ENCODE measurements at places on chromosomes 11 and 22. TPM values are rescaled to one million over a fixed set of nuclear protein-coding genes. Genes with fewer than 3 reads are reported as not detected.

DNA sequence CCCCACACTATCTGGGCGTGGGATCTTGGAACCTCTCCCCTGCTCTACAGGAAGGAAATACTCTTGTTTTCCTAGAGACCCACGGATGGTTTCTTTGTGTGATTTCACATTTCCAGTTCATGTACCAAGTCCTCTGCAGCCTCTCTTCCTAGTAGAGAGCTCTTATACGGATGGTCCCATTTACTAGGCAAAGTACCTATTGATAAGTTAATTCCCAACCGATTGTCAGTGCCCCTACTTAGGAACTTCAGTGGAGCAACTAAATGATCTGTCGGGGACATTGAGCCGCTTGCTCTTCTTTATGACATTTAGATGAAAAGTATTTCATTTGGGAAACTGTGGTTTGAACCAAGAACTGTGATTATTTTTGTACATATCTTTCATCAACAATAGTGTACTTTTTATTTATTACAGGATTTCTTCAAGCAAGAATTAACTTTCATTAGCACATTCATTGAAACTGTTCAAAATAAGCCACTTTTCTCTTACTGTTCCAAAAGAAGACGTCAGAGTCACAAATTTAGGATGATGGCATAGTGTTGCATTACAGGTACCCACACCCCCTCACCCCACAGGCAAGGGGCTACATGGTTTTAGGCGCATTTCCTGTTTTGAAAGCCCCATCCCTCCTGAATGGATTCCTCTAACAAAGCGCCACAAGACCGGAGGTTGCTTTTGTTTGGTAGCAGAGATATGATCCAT is 34.2 kb downstream of the ELMOD1 start:
- no peak for DNase-seq

- no peak for DNase-seq
Measured at GRCh38 chr11:34509336-34509876, 4.2 kb downstream of the ELF5 start.

GRCh38 chr11:19766810-19767209 is 54.2 kb downstream of the NAV2 start:
- peak; percentile 77 for DNase-seq

DNA sequence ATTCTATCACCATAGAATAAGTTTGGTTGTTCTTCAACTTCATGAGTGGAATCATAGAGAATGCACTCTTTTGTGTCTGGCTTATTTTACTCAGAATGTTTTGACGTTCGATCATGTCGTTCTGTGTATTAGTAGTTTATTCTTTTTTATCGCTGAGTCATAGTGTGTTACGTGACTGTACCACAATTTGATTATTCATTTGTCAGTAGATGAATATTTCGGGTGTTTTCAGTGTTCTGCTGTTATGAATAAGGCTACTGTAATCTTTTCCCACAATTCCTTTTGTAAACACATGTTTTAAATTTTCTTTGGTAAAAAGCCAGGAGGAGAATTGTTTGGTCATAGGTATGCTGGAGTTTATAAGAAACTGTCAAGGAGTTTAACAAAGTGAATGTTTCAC is 279.9 kb upstream of the B3GAT1 start:
- DNase-seq, result no peak

DNA sequence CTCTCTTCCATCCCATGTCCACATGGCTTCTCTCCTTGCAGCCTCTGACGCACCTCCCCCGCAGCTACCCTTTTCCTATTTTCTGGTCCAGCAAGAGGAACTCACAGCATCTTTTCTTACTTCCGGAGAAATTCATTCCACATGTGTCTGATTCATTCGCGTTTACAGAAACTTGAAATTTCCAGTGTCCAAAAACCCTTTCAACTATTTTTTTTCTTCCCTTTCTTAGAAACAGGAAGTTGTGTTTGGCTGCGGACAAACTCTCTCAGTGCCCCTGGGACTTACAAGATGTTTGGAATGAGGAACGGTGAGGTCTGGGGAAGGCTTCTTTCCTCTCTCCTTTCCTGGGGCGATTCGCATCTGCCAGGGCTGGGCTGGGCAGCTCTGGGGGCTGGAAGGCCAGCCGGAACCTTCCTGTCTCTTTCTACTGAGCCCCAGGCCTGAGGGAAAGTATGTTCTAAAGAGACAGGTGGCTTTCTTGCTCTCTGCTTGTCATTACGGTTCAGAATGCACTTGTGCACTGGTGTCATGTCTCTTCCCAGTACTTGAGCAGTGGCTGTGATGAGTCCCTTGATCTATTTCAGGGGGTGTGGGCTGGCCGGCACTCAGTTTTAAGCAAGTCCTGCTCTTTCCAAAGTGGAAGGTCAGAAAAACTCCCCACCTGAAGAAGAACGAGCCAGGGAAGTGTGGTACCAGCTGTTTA is 27.5 kb downstream of the ADAMTS8 start:
- peak; percentile 63 for DNase-seq

GRCh38 chr22:34334893-34335292 is 414.6 kb upstream of the LARGE1 start:
- no peak for DNase-seq

DNA sequence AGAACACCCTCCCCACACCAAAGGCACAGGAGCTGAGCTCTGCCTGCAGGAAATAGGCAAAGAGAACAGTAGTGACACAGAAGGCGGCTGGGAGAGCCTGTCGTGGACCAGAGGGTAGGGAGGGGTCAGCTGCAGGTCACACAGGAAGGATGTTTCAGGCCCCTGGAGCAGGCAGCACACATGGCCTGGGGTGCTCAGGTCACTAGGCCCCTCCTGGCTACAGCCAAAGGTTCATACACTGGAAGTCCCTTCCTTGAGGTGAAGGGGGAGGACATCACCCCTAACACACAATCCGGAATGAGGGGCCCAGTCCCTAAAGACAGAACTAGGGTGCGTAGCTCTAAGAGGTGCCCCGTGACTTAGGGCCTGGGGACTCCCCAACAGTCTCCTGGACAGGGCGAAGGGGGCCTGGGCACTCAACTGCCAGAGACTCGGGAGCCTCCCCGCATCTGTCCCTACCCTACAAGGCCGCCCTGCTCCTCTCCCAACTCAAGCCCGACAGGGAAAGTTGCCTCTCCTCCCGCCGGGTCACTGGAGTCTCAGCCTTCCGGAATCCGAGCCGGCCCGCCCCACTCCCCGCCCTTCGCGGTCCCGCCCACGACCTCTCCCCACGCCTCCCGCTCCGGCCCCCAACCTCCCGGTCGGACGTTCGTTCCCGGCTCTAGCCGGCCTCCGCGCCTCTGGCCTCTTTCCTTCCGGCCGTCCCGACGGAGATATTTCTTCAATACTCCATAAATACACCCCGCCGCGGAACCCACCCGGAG is at the start of gene CYB5R2:
CYB5R2 (minus strand) TSS at position 541 of the 764 bp plus-strand sequence. CDS start 675 bp downstream, outside the sequence.
- DNase-seq, result peak; percentile 78

Gene TMPRSS5
- total RNA-seq, result not detected

GRCh38 chr11:74839446-74839845 is 90.8 kb downstream of the RNF169 start:
- no peak for DNase-seq

GRCh38 chr11:45332276-45332934 is 46.3 kb upstream of the SYT13 start:
- DNase-seq, result peak; percentile 12

- DNase-seq, result no peak
Measured at GRCh38 chr22:46350121-46350520, 14.6 kb downstream of the TRMU start.

Gene KRTAP5-11
- total RNA-seq, result not detected

DNA sequence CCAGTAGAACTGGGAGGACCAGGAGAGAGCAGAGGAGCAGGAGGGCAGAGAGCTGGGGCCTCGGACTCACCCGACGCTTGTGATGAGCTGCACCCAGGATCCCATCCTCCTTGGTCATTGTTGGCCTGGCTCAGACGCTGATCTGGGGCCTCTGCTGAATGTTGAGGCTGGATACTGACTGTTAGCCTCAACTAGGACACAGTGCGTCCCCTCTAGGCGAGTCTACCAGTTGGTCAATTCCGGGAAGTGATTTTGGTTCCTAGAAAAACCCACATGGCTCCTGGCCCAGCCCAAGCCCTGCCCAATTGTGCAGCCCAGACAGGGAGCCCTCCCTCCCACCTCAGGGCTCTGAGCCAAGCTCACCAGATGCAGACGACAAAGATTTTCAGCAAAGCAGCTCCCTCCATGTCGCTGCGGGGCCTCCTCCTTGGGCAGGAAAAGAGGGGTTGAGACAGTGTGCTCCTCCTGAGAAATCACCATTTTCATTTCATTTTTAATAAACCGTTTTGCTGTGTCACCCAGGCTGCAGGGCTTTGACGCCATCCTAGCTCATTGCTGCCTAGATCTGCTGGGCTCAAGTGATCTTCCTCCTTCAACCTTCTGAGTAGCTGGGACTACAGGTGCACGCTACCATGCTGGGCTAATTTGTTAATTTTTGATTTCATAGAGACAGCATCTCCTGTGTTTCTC is at the start of gene APOL4:
APOL4 (minus strand) TSS at position 180 of the 690 bp plus-strand sequence; CDS start at position 105, 75 bp downstream.
- DNase-seq, result no peak

Gene APOBEC3F
- not detected for total RNA-seq

DNA sequence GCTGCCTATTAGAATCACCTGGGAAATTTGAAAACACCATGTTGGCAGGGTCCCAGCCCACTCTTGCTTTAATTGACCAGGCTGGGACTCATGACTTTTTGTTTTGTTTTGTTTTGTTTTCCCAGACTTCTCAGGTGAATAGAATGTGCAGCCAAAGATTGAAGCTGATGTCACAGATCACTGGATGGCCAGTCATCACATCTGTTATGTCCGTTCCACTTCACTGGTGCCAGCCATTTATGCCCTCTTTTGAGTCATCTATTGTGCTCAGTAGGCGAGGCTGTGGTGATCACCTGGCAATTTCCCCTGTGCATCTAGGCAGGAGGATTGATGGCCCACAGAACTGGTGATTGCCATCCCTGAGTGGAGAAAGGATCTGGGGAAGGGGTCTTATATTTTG is 297.3 kb downstream of the INSC start:
- DNase-seq, result no peak

- no peak for DNase-seq
Measured at GRCh38 chr11:111714522-111714921, 51.7 kb downstream of the PPP2R1B start.

Gene PLEKHB1
- total RNA-seq, result not detected

Gene CSRP3
- total RNA-seq, result not detected

Gene ELFN2
- 0.07 TPM for total RNA-seq

Gene CBLIF
- total RNA-seq, result not detected

Gene NECTIN1
- 5.3 TPM for total RNA-seq

GRCh38 chr11:2267851-2268728 is 2.3 kb downstream of the ASCL2 start:
- no peak for DNase-seq

GRCh38 chr11:30364139-30364836 is 41.4 kb downstream of the ARL14EP start:
- no peak for DNase-seq

Gene C11orf87
- total RNA-seq, result not detected

Gene PHF21B
- not detected for total RNA-seq

Gene TPBGL
- not detected for total RNA-seq

GRCh38 chr11:113521737-113522517 is 46.7 kb upstream of the DRD2 start:
- DNase-seq, result peak; percentile 78

Gene CHRDL2
- not detected for total RNA-seq

- no peak for DNase-seq
Measured at GRCh38 chr11:19467904-19468303, 227.2 kb upstream of the E2F8 start.

Gene CD3E
- not detected for total RNA-seq

- DNase-seq, result peak; percentile 65
Measured at GRCh38 chr11:66579017-66579606, 10.7 kb upstream of the CTSF start.

DNA sequence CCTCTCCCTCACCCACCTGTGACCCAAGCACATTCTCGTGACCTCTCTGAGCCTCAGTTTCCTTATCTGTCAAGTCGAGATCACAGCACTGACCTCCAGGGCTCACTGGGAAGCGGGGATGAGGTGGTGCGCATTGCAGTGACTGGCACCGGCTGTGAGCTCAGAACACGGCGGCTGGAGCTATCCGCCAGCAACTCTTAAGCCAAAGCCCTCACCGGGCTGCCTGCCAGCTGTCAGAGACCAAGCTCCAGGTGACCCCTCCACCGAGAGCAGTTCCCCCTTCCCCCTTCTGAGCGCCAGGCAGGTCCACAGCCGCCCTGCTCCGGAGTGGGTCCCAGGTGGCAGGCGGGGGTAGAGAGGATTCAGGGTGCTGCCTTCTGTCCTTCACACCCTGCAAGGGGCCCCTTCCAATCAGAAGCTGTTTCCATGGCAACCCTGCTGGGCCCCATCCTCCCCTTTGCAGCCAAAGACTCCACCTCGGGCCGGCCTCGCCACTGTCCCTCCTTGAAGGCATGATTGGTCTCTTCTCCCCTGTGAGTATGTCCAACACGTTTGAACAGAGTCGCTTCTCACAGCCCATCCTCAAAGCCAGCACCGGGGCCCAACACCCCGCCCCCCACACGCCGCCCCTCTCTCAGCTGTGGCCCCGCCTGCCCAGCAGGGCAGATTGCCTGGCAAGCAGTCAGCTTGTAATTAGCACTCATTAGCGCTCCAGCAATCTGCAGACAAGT is 98.7 kb downstream of the WNT7B start:
- no peak for DNase-seq

GRCh38 chr11:69213316-69213715 is 57.6 kb downstream of the SMIM38 start:
- no peak for DNase-seq
